ENCODE measurements at places on chromosomes 16 and 17.

GRCh38 chr17:33896263-33896662 lies 358.8 kb upstream of the CCL2 start:
- DNase-seq = no peak

DNA sequence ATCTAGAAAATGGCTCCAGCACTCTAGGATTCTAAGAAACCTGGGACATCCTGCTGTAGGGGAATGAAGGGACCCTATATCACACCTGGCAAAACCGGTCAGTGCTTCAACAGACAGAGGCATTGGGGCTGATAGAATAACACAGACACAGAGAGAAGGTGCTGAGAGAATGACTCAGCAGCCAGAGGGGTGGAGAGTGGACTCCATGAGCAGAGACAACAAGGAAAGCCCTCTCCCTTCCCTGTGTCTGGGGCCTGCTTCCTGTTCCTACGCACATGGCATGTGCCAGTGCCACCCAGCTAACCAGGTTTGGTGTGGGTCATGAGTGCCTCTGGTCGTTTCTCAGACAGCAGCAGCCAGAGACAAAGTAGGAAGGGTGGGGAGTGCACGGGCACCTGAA lies 140.3 kb downstream of the CCT6B start:
- no peak for DNase-seq

DNA sequence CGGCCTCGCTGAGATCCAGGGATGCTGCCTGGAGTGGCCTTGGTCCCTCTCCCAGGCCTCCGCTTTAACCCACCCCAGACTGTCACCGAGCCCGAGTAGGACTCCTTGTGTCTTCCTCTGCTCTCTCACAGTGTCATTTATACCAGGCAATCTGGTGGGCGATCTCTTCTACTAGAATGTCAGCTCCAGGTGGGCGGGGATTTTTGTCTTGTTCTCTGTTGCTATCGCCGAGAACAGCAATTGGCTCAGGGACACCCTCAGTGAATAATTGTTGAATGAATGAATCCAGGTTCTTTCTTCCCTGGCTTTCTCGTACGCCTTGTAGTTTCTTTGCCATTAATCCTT lies 591 bp downstream of the DHX38 start:
- no peak for DNase-seq

DNA sequence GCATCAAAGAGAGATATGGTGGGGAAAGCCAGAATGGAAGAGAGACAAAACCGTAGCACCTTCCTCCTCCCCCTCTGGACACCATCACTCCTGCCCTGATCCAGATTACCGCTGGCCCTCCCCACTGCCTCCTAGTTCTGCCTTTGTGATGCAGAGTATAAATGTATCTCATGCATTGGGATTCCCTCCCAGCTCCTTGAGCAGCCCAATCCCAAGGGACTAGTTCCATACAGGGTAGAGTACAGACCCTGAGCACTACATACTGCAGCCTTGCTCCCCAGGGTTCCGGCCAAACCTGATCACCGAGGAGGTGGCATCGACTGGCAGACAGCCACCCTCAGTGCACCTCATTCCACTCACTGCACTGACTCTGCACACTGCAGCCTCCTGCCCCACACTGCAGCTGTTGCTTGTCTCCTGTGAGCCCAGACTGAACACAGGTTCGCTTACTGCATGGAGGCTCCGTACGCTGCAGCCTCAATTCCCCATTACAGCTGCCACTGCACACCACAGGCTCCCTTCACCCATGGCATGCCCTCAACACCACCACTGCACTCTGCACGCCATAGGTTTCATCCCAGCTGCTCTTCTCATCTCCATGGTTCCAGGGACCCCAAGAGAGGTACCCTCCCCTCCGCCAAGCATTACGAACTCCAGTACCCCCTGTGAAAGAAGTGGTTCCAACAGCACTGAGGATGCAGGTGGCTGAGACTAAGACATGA lies 1.7 kb upstream of the THRA start:
- DNase-seq = no peak

GRCh38 chr17:62737513-62737912 lies 70.6 kb downstream of the MARCHF10 start:
- DNase-seq = no peak

GRCh38 chr17:36094746-36095145 lies 4.8 kb upstream of the CCL3 start:
- no peak for DNase-seq

- DNase-seq = no peak
These were observed 672.4 kb downstream of the CDH11 start for GRCh38 chr16:64449506-64449905.

DNA sequence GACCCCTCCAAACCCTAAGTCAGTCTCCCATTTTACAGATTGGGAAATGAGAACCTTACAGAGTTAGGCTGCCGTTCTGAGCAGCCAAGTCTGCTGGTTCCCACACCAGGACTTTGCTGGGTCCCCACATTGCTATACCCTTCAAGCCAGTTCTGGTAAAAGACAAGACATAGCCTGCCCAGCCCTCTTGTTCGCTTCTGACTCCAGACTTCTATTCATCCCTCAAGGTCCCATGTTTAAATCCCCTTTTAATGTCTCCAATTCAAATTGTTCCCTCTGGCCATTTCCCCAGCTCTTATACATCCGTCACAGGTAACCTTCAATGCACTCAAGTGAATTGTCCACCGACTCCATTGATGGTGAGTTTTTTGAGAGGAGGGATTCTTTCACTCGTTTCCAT lies 30.2 kb downstream of the WNT3 start:
- no peak for DNase-seq

- no peak for DNase-seq
These were observed 97.6 kb upstream of the CBX4 start for GRCh38 chr17:79936641-79937381.

DNA sequence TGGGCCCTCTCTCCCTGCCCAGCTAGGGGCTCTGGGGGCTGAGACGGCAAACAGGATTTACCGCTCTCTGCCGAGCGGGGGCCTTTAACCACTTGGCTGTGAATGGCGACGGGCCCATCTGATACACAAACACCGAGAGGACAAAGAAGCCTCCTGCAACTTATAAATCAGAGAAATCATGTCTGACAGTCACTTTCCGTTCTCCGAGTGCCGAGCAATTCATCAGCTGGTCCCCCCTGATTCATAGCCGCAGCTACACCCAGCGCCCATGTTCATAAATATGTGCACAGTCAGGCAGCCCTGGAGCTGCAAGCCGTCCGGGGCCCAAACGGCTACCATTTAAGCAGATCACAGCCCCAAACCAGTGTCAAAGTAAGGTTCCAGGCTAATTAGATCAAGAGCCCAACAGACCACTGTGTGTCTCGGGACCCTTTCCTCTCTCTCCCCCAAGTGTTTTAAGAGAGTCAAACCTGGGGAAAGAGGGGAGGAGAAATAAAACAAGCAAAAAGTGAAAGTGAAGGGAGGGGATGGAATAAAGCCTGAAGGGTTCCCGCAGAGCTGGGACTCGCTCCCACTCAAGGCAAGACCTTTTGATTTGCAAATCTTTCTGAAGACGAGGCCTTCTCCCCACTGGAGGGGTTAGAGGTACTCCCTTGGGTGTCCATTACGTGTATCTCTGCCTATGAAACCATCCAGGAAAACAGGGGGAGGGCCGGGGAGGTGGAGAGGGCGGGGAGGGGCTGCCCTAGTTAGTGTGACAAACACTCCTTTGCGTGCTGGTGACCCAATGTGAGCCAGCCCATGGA lies 154.7 kb downstream of the C16orf78 start:
- DNase-seq = peak; percentile 2

DNA sequence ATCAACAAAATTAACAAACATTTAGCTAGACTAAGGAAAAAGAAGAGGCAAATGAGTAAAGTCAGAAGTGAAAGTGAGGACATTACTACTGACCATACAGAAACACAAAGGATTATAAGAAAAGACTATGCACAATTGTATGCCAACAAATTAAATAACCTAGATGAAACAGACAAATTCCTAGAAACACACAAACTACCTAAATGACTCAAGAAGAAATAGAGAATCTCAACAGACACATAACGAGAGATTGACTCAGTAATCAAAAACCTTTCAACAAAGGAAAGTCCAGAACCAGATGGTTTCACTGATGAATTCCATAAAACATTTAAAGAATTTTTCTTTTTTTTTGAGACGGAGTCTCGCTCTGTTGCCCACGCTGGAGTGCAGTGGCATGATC lies 35.7 kb upstream of the MYLK3 start:
- DNase-seq = no peak

DNA sequence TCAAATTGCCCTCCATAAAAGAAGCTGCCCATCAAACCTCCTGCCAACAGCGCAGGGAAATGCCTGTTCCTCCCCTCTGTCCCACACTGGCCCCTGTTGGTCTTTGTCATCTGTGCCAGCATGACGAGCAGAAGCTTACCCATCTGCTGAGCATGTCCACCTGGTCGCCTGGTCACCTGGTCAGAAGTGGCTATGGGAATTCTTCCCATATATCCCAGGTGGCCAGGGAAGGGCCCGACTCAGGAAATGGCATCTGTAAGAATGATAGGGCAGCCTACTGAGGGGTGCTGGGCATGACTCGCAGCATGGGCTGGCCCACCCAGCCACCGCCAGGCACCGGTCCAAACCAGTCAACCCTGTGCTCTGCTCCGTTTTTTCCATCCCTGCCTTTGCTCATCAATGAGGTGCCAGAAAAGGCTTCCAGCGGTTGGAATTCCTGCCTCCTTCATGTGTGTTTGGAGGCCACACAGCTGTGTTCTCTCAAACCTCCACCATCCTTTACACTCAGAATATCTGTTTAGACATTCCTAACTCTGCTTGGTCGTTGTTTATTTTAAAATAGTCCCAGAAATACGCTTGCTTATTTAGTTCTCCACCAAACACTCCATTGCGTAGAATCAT lies 145.2 kb downstream of the CLEC16A start:
- DNase-seq = no peak

DNA sequence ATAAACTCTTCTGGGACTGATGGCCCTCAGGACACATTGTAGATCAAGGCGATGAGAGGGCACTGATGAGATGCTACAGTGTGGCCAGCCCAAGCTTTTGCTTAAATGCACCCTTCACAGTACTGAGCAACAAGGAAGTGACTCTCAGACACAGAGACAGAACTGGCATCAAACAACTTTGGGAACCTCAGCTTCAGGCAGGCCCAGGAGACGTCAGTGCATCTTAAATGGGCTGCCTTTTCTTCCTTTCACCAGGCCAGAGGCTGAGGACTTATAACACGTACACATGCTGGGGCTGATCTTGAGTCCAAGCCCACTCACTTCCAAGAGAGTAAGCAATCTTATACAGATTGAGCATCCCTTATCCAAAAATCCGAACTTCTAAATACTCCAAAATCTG lies 386.1 kb upstream of the C16orf82 start:
- DNase-seq = no peak

- DNase-seq = no peak
These were observed 77.5 kb downstream of the USP32 start for GRCh38 chr17:60314423-60314822.

- no peak for DNase-seq
These were observed 17.7 kb upstream of the KCTD5 start for GRCh38 chr16:2664574-2664982.

DNA sequence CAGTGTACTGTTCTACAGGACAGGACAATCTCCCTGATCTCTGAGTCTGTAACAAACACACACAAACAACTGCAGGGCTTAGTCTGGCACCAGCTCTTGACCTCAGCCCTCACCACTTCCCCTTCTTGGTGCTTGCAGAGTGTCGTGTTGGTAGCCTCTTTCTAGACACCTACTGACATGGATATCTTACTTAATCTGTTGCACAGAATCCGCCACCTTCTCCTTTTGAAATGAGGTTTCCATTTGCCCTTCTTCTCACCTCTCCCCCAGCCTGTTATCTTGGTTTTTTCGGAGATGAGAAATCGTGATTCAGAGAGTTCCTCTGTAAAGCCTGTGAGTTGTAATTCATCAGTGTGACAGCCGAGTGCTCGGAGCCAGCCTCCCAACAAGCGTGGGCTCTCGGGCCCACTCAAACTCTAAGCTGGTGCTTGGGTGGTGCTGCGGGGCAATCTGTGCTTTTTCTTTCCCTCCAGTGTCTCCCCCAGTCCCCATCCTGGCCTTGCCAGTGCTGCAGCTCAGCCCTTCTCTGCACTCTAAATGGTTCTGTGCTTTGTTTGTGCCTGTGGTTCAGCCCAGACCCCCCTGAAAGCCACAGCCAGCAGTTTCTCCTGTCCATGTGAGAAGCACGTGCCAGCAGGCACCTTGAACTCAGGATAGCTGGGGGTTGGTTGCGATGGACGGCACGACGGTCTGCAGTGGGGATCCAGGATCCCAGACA lies 28.1 kb downstream of the KIAA0513 start:
- DNase-seq = peak; percentile 93

DNA sequence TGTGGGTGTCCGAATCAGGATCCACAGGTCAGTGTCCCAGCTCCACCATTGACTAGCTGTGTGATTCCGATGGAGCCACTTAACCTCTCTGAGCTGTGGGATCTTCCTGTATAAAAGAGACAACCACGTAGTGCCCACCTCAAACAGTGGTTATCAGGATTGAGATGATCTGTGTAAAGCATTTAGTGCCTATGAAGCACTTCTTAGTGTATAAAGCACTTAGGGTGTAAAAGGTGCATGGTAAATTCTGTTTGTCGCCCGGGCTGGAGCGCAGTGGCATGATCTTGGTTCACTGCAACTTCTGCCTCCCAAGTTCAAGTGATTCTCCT lies 95.2 kb downstream of the MARF1 start:
- no peak for DNase-seq

- DNase-seq = no peak
These were observed 59.9 kb downstream of the ABR start for GRCh38 chr17:1119924-1120323.

DNA sequence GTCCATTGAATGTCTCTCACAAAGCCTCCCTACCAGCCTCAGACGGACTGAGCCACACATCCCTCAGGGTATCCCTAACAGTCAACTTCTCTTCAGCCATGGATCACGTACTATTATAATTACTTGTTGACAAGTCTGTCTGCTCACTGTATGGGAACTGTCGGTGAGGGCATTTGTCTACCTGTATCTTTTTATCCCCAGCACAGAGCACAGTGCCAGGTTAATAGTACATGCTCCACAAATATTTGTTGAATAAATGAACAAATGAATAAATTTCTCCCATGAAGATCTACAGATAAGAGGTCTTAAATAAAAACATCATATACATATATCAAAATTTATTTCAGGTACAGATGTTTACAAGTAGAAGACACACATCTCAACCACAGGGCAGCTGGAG lies 414.0 kb downstream of the SOX9 start:
- DNase-seq = no peak

DNA sequence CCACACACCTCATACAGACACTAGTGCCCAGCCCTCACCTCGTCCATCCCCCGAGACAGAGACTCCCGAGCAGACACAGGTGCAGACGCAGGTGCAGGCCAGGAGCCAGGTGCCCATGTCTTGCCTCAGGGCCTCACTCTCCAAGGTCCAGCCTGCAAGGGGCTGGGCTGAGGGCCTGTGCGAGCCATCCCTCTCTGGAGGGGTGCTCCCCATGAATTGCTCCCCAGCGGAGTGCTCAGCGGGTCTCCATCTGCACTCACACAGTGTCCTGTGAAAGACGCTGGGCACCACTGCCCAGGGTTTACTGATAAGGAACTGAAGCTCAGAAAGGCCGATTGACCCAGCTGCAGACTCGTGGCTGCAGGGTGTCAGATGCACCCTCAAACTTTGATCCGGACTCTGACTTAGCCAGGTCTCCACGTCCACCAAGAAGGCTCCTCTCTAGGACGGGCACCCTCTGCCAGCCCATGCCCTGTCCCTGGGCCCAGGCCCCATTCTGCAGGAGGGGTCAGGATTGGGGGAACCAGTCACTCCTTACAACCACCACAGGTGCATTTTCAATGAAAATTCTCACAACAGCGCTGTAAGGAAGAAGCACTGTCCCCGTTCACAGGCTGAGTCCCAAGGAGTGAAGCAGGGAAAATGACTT lies 16.9 kb downstream of the POLR3K start:
- DNase-seq = no peak

- DNase-seq = no peak
These were observed 16.4 kb downstream of the CDYL2 start for GRCh38 chr16:80788027-80788426.

All from CD4-positive, alpha-beta memory T cell (primary cell).